CD4-positive, alpha-beta T cell treated with Interleukin-21 for 1 hour (primary cell): ENCODE measurements at places on chromosomes 3 and 15.

DNA sequence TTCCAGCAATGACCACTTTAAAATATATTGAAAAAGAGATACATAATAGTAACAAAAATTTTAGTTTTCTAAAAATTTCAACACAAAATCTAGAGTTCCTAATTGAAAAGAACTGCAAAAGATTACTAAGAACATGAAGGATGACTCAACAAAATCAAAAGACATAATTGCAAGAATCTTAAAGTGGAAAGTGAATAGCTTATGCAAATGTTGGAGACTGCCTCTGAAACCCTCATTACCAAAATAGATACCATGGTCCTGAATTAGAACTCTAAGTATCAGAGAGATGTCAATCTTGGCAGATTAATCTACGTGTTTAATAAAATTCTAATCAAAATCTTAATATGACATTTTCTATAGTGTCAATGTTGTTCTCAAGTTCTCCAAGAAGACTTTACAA is 60.7 kb upstream of the SGO1 start:
- no peak for DNase-seq

- DNase-seq, result no peak
Observed at GRCh38 chr3:133733226-133733625, 13.0 kb upstream of the TF start.

DNA sequence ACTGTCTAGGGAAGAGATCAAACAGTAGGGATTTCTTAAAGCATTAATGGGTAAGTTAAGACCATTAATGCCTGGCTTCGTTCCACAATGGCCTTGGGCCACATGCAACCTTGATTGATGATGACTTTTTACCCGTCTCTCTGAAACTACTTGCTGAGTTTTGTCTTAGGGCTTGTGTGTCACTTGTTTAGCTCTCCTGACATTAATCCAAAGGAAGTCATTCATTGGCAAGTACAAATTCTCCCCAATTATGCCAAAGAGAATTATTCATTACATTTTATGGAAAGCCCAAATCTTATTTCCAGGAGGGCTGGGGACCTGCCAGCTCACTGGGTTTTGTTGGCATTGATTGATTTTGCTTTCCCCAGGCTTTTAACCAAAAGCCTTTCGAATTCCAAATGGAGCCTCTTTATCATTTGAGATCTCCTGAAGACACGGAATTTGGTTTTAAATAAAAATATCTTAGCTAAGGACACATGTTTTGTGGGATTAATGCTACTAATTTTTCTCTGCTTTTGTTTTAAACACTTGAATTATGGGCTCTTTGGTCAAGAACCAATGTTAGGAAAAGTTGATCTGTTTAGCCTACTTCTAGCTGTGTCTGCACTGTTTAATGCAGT is 40.7 kb downstream of the SERPINI1 start:
- no peak for DNase-seq

DNA sequence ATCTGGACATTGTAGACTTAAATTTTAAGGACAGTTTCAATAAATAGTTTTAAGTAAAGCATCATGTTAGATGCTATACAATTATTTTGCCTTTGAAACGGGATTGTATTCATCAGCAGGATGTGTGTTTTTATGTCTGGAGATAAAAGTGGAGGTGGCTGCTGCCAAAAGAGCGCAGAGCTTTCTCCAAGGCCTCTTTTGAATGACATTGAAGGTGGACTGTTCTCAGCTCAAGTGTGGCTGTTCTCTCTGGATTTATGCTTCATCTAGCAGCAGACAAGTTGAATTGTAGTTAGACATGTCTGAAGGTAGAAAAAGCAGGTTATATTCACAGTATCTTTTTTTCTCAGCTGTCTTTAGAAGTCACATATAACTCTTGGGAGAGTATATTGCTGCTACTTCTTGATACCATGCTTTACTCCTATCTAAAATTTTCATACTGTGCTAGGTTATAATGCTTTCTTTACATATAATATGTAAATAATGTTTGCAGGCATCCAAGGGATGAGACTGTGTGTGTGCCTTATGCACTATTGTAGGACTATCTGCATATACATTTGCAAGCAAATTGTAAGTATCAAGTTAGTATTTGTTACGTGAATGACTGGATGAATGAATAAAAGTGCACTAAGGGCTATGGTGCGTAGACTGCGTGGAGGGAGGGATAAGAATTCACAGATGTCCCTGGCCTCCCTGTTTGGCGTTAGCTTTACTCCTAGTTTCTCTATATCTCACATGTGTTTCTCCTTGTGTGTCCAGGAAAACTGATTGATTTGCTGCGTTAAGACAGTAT is 340.1 kb downstream of the NAALADL2 start:
- DNase-seq, result no peak

DNA sequence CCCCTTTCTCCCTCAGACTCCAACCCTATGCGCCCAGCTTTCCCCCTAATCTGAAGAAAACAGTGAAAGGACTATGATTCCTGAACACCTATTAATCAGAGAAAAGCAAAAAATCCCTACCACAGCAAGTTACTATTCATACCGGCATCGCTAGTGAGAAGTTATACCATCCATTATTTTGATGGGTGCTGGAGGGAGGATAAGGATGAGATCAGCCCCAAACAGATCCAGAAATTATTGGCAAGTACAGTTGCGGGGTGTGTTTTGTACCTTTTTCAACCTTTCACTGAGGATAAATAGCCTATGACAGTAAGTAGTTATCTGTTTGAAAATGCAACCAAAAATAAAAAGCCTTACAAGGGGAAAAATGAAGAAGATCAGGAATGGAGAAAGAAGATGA is 59.9 kb upstream of the ADAMTS9 start:
- no peak for DNase-seq

DNA sequence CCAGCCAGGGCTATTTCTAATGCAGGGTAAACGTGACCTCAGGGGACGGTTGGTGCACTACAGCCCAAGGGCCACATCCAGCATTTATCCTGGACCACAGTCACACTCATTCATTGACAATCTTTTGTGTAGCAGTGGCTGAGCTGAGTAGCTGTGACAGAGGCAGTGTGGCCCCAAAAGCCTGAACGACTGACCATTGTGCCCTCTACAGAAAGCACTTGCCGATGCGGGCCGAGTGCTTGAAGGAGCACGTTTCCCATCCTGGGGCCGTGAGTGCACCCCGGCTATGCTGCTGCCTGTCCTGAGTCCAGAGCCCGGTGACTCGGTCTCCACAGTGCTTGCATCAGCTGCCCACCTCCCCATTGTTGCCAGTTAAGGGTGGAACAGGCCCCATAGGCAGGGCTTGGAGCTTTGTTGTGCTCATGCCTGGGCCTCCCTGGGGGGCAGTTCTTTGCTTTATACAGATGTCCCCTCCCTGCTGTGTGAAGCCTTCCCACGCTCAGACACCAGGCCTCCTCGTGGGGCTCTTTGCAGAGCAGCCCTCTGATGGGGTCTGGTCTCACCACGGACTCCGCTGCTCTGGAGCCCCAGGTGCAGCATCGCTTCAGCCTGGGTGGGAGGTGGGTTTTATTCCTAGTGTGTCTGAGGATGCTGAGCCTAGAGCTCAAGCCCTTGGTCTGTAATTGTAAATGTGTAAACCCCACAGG is 13.0 kb upstream of the SNRPA1 start:
- no peak for DNase-seq

- no peak for DNase-seq
Observed at GRCh38 chr3:50534681-50535330, 31.4 kb upstream of the CACNA2D2 start.

DNA sequence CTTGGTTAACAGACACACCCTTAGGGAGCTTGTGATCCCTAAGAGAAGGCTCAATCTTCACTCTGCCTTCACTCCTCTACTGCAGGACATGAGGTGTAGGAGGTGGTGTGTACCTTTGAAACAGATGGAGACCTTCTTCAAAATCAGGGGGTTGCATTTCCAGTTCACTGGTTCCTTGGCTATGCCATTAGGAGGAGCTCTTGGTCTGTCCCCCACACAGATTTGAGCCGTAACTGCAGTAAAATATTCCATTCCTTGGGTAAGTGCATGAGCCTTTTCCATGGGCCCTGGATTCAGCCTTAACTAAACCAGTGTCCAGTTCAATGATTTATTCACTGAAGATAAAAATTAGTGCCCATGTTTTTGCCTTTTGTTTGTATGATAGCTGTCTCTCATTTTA is 144.6 kb downstream of the MCTP2 start:
- DNase-seq, result no peak

- DNase-seq, result no peak
Observed at GRCh38 chr3:115830764-115831395, 207.6 kb downstream of the GAP43 start.

DNA sequence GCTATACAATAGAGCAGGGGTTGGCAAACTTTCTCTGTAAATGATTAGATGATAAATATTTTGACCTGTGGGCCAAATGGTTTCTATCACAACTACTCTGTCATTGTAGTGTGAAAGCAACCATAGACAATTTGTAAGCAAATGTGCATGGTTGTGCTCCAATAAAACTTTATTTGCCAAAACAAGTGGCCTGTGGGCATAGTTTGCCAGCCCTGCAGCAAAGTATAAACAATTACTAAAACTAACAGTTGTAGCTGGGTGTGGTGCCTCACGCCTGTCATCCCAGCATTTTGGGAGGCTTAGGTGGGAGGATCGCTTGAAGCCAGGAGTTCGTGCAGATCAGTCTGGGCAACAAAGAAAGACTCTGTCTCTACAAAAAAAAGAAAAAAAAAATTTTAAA is 61.6 kb downstream of the NBEAL2 start:
- DNase-seq, result no peak

DNA sequence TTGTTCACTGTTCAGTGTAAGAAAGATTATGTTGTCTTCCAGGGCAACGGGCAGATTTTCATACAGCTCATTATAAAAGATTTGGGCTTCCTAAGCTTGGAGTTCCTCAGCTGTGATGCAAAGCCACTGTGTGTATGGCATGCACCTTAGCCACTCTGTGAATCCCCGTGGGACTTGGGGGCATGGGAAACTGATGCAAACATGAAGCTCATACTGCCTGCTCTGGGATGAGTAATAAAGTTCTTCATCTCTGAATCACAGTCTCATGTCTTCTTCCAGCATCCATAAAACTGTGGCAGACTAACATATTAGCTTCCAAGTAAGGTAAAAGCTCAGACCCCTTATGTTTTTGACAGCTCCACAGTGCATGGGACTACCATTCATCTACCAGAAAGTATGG is 154.3 kb upstream of the RORA start:
- DNase-seq, result no peak

DNA sequence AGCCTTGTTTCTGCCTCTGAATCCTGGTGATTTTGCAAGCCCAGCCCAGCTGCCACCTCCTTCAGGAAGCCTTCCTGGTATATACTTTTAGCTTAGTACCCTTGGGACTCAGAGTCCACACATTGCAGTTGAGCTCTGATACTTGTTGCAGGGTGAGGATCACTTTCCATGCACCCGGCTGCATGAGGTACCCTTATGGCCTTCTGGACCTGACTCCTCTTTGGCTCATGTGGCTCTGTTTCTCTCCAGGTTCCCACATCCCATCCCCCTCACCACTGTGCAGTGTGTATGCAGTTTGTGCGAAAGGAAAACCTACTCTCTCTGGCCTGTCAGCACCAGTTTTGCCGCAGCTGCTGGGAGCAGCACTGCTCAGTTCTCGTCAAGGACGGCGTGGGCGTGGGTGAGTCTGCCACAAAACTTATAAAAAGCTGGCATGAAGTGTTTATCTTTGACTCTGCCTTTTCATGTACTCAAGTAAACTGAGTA is 23.1 kb upstream of the P4HTM start:
- DNase-seq, result no peak

DNA sequence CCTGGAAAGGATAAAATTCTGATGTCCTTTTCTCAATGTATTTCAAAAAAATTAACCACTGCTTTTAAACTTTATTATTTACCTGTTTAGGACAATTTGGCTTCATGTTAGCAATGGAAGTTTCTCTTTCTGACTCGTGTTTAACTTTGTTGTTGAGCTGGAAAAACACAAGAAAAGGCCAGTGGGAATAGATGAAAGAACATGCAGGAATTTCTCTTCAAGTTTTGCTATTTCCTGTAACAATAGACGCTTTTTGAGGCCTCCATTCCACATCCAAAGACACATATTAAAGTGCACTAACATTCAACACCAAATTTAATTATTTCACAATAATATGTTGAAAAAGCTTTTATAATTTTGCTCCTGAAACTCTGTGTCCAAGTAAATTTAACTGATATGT is 9.7 kb downstream of the RBMS3 start:
- DNase-seq, result no peak

DNA sequence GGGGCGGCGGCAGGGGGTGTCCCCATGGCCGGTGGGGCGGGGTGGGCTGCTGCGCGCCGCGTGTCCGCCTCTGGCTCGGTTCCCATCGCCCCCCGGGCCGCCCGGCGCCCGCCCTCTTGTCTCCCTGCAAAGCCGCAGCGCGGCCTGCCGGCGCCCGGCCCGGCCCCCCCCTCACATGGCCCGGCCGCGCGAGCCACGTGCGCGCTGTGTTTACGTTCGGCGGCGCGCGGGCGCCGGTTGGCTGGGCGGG is 502 bp downstream of the NR1D2 start:
- DNase-seq, result no peak

DNA sequence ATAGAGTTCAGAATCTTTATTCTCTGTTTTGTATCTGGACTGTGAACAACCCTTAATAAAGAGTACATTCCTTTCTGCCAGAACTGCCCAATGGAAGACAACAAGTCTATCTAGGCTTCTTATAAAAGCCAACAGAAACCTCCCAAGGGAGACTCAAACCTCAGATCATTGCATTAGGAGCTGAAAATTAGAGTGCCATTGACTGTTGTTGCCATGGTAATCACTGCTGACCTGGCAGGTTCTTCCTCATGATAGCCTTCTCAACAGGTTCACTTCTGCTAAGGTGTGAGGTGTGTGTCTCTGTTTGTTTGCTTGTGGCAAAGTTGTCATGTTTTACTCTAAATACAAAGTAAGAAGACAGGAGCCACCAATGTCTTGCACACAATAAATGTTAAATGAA is 79.2 kb downstream of the TMEM108 start:
- no peak for DNase-seq

GRCh38 chr3:46470831-46471230 is 6.1 kb upstream of the LTF start:
- DNase-seq, result no peak

DNA sequence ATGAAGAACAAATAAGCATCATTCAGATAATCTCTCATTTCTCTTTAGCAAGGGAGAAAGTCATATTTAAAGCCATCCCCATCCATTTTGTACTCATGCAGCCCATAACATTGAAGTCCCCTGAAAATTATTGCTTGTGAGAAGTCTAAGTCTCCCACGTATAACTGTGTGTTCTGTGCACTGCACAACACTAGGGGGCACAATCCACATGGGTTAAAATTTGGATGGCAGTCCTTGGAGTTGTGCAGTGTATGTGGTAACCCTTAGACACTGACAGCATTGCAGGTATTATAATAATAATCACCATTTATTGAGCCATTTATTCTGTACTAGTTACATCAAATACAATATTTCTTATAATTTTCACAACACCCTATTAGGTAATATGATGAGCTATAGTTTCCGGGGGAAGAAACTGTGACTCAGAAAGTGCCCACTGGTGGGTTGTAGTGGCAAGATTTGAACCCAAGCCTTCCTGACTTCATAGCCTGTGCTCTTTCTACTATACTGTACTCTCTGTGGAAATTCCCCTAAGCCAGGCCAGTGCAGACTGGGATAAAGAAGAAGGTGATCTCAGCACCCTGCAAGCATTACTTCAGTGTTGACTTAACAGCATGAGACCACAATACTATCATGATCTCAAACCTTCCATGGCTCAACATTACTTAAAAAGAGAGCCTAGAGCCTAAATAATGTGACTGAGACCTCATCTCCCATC is 15.7 kb downstream of the KCNAB1 start:
- no peak for DNase-seq
